ENCODE measurements at places on chromosomes 13 and 19. TPM values are rescaled to one million over a fixed set of nuclear protein-coding genes. Genes with fewer than 3 reads are reported as not detected.

HRC gene
- total RNA-seq, result 0.47 TPM

DNA sequence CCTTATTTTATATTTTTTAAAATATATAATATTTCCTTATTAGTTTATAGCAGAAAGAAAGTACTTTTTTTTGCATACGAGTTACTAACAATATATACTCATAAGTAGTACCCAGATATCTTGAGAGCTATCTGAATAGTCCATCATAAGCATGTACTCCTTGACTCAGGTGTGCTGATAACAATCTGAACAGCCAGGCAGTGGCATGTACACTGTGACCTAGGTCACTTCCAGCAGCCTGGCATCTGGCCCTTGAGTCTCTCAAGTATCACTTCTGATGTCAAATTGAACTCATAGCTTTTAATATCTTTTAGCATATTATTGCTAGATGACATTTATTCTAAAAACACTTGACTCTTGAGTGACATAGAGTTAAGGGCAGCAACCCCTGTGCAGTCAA lies 1576.7 kb downstream of the SLITRK1 start:
- no peak overlapping the region for H3K4me3 ChIP-seq
- H3K36me3 ChIP-seq, result no peaks in the 10 kb centered on the region
- H3K4me1 ChIP-seq, result no peaks in the 10 kb centered on the region
- H3K27me3 ChIP-seq, result no peaks in the 10 kb centered on the region

ZNF792 gene
- total RNA-seq, result 11.7 TPM

GRCh38 chr19:40603389-40604170 lies 2.4 kb downstream of the LTBP4 start:
- peaks cover 44% of the 10 kb centered on the region for H3K4me1 ChIP-seq
- H3K4me3 ChIP-seq, result peak overlapping the region; percentile 39
- H3K27ac ChIP-seq, result peak overlapping the region; percentile 70
- H3K36me3 ChIP-seq, result no peaks in the 10 kb centered on the region
- DNase-seq, result peak; percentile 98

- H3K27ac ChIP-seq, result peak overlapping the region; percentile 68
- DNase-seq, result no peak
- H3K4me1 ChIP-seq, result peaks cover 97% of the 10 kb centered on the region
These were observed 13.4 kb upstream of the SLC44A2 start for GRCh38 chr19:10611907-10612306.

GRCh38 chr19:55315956-55316525 lies 9.1 kb downstream of the TMEM150B start:
- no peaks in the 10 kb centered on the region for H3K4me1 ChIP-seq
- H3K36me3 ChIP-seq, result no peaks in the 10 kb centered on the region
- DNase-seq, result no peak
- H3K27ac ChIP-seq, result no peak overlapping the region

CAPN12 gene
- total RNA-seq, result 16.9 TPM

- H3K36me3 ChIP-seq, result no peaks in the 10 kb centered on the region
- DNase-seq, result no peak
- H3K4me1 ChIP-seq, result peaks cover 2% of the 10 kb centered on the region
- H3K4me3 ChIP-seq, result no peak overlapping the region
- no peaks in the 10 kb centered on the region for H3K27me3 ChIP-seq
These were observed 13.7 kb upstream of the SERPINE3 start for GRCh38 chr13:51325837-51326236.

LTBP4 gene
- total RNA-seq, result 66.0 TPM

Data from spleen (tissue), 13 donors.